ENCODE measurements at places on chromosomes 4 and X. TPM values are rescaled to one million over a fixed set of nuclear protein-coding genes. Genes with fewer than 3 reads are reported as not detected.

CDK16 gene
- total RNA-seq: 88.8 TPM

- no peak overlapping the region for H3K27ac ChIP-seq
- DNase-seq: no peak
- no peaks in the 10 kb centered on the region for H3K27me3 ChIP-seq
Measured at GRCh38 chr4:770022-770421, 55.9 kb downstream of the CPLX1 start.

GRCh38 chr4:135949931-135950330, 1582.4 kb downstream of the PCDH18 start:
- DNase-seq: no peak
- H3K4me3 ChIP-seq: no peak overlapping the region
- no peaks in the 10 kb centered on the region for H3K36me3 ChIP-seq
- no peaks in the 10 kb centered on the region for H3K27me3 ChIP-seq

DNA sequence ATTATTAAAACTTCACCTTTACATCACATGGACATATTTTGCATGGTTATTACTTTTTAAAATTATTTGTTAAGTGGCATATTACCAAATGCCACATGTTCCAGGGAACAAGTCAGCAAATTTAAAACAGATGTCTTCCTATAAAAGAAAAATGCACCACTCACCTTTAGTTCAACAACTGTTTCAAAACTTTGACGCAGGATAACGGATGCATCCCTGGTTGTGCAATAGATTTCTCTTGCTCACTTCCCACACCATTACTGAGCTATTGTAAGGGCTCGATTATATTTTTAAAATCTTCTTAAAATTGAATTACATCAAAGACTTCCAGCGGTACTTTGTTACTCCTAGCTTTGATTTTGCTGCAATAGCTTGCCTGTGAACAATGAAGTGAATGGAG, 93.0 kb upstream of the ARHGAP24 start:
- H3K4me1 ChIP-seq: no peaks in the 10 kb centered on the region
- no peak for DNase-seq
- no peaks in the 10 kb centered on the region for H3K36me3 ChIP-seq
- H3K27ac ChIP-seq: no peak overlapping the region

DNA sequence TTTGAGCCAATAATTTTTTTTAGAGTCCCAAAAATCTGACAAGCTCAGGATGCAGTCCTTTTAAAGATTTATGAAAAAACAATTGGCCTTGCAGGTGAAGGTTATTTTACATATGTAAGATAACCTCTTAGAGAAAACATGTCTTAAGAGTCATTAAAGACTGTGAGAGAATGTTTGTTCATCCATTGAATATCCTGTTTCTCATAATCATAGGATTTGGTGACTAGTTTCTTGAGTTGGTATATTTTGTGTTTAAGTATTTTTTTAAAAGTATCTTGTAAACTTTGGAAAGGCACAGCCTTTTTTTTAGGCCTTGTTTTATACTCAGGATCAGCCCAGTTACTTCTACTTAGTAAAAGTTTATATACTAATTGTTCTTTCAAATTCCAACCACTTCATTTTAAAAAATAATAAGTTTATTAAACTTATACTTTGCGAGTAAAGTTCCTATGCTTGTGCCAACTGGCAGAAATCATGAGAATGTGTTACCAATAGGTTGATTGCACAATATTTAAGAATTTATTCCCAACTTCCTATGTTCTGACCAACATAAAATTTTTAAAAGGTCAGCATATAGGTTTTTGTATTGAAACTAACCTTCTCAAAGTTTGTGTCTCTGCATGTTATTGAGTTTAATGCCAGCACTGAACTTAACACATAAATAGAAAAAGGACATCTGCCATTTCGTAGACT, 40.0 kb upstream of the ARSJ start:
- H3K4me3 ChIP-seq: no peak overlapping the region
- DNase-seq: no peak
- H3K4me1 ChIP-seq: no peaks in the 10 kb centered on the region
- no peak overlapping the region for H3K27ac ChIP-seq

DNA sequence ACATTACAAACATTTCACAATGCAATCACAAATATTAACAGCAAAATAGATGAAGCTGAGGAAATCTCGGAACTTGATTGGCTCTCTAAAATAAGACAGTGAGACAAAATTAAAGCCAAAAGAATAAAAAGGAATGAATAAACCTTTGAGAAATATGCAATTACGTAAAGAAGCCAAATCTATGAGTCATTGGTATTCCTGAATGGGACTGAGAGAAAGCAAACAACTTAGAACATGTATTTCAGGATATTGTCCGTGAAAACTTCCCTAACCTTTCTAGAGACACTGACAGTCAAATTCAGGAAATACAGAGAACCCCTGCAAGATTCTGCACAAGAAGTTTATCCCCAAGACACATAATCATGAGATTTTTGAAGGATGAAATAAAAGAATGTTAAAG, 48.4 kb upstream of the SPANXN2 start:
- no peak overlapping the region for H3K27ac ChIP-seq
- DNase-seq: no peak
- no peak overlapping the region for H3K4me3 ChIP-seq
- no peaks in the 10 kb centered on the region for H3K27me3 ChIP-seq
- H3K36me3 ChIP-seq: no peaks in the 10 kb centered on the region

AIFM1 gene
- total RNA-seq: 17.2 TPM

FGD1 gene
- total RNA-seq: 1.5 TPM

EFHC2 gene
- total RNA-seq: 13.0 TPM

SH2D1A gene
- 2.0 TPM for total RNA-seq

GRCh38 chr4:140793291-140793690, 37.1 kb upstream of the TBC1D9 start:
- H3K27me3 ChIP-seq: no peaks in the 10 kb centered on the region
- no peaks in the 10 kb centered on the region for H3K4me1 ChIP-seq
- H3K36me3 ChIP-seq: no peaks in the 10 kb centered on the region
- DNase-seq: no peak

GRCh38 chr4:13559413-13559812, 15.1 kb upstream of the NKX3-2 start:
- no peaks in the 10 kb centered on the region for H3K4me1 ChIP-seq
- no peak overlapping the region for H3K27ac ChIP-seq
- DNase-seq: no peak
- no peaks in the 10 kb centered on the region for H3K36me3 ChIP-seq

GRCh38 chr4:952881-953573, 20.3 kb downstream of the DGKQ start:
- peaks cover 50% of the 10 kb centered on the region for H3K36me3 ChIP-seq
- peak; percentile 16 for DNase-seq
- no peak overlapping the region for H3K27ac ChIP-seq
- no peak overlapping the region for H3K4me3 ChIP-seq

DNA sequence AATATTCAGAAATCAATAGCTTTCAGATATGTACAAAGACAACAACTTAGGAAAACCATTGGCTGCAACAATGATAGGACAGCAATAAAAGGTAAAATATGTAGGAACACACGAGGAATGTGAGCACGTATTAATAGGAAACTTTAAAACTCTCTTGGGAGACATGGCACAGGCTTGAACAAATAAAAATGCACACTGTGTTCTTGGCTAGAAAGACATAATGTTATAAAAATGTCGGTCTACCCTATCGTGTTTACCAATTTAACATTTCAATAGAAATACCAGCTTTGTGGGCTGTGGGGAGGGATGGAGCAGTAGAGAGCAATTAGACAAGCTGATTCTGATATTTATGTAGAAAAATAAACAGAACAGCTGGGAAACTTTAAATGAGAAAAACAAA, 69.0 kb upstream of the FAM9B start:
- H3K4me3 ChIP-seq: no peak overlapping the region
- no peak for DNase-seq
- no peaks in the 10 kb centered on the region for H3K4me1 ChIP-seq
- H3K36me3 ChIP-seq: no peaks in the 10 kb centered on the region

- no peaks in the 10 kb centered on the region for H3K27me3 ChIP-seq
- H3K4me1 ChIP-seq: peaks cover 5% of the 10 kb centered on the region
- no peak overlapping the region for H3K4me3 ChIP-seq
- no peak for DNase-seq
- peaks cover 2% of the 10 kb centered on the region for H3K36me3 ChIP-seq
Measured at GRCh38 chr4:158610790-158611189, 60.9 kb downstream of the C4orf46 start.

DNA sequence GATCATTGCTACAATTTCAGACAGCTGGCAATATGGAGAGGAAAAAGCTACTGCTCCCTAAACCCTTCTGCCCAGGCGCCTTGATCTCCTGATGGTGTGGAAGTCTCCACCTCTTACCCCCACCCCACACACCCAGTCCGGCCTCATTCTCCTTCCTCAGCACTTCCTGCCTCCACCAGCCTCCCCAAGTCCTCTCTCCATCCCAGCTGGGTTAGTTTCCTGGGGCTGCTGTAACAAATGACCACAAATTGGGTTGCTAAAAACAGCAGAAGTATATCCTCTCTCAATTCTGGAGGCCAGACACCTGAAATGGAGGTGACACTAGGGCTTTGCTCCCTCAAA, 1.1 kb upstream of the CCNQ start:
- H3K4me1 ChIP-seq: peaks cover 22% of the 10 kb centered on the region
- H3K27me3 ChIP-seq: no peaks in the 10 kb centered on the region
- H3K27ac ChIP-seq: peak overlapping the region; percentile 77
- H3K36me3 ChIP-seq: no peaks in the 10 kb centered on the region
- H3K4me3 ChIP-seq: peak overlapping the region; percentile 72
- no peak for DNase-seq

ELMOD2 gene
- 20.7 TPM for total RNA-seq

PRR32 gene
- total RNA-seq: not detected

GRCh38 chrX:4572691-4573090, 859.2 kb upstream of the PRKX start:
- no peak for DNase-seq
- no peak overlapping the region for H3K4me3 ChIP-seq
- no peaks in the 10 kb centered on the region for H3K36me3 ChIP-seq
- no peak overlapping the region for H3K27ac ChIP-seq
- H3K4me1 ChIP-seq: no peaks in the 10 kb centered on the region

- H3K4me3 ChIP-seq: no peak overlapping the region
- H3K27me3 ChIP-seq: no peaks in the 10 kb centered on the region
Measured at GRCh38 chrX:124232523-124233201, 99.8 kb upstream of the TEX13D start.

CXorf49 gene
- not detected for total RNA-seq

MMGT1 gene
- 32.2 TPM for total RNA-seq

DNA sequence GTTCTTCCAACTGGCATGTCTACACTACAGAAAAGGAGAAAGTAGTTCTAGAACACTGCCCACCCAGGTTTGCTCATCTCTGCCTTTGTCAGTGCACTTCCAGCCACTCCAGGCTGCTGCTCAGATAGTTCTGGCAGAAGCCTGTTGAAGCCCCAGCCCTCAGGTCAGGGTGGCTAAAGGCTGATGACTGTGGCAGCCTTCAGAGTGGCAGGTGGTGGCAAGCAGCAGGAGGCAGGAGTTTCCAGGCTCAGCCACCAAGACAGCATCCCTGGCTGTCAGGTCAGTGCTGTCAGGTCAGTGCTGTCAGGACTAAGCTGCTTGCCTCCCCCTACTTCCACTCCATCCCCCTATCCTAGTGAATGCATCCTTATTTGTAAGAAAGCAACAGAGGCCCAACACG, 100.4 kb downstream of the MAMLD1 start:
- H3K4me1 ChIP-seq: no peaks in the 10 kb centered on the region
- no peak overlapping the region for H3K27ac ChIP-seq
- no peak for DNase-seq
- no peaks in the 10 kb centered on the region for H3K36me3 ChIP-seq
- no peaks in the 10 kb centered on the region for H3K27me3 ChIP-seq
- no peak overlapping the region for H3K4me3 ChIP-seq

GRCh38 chr4:75831856-75832405, 70.3 kb downstream of the PPEF2 start:
- no peak overlapping the region for H3K4me3 ChIP-seq
- no peaks in the 10 kb centered on the region for H3K27me3 ChIP-seq
- H3K27ac ChIP-seq: no peak overlapping the region

DNA sequence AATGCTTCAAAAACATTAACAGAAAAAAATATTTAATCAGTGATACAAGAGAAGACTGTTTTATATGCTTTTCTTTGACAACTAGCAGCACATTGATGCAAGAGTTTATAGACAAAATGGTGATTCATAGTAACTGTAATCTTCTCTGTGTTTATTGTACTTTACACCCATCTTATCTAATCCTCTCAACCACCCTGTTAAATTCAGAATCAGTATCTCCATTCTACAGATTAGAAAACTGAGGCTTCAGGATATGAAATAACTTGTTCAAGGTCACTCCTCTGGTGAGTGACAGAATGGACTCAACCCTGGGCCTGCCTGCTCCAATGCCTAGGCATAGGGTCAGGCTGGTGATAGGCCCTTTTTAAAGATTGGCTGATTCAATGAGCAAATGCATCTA, 26.1 kb upstream of the TMEM184C start:
- DNase-seq: no peak
- no peak overlapping the region for H3K27ac ChIP-seq
- H3K4me1 ChIP-seq: no peaks in the 10 kb centered on the region

All from upper lobe of left lung (tissue), 6 donors.